HepG2 (cell line): ENCODE measurements at places on chromosomes 7 and 10. TPM values are rescaled to one million over a fixed set of nuclear protein-coding genes. Genes with fewer than 3 reads are reported as not detected.

Gene JAKMIP3
- 0.04 and 0.11 TPM in 2 replicates for total RNA-seq

- peaks cover 88% of the 10 kb centered on the region for H3K4me1 ChIP-seq
- H3K27ac ChIP-seq = peak overlapping the region; percentile 96
Measured at GRCh38 chr10:15335508-15335907, 35.6 kb downstream of the FAM171A1 start.

- no peak overlapping the region for H3K27ac ChIP-seq
- H3K4me1 ChIP-seq = peaks cover 44% of the 10 kb centered on the region
- no peaks in the 10 kb centered on the region for H3K36me3 ChIP-seq
- no peak overlapping the region for H3K4me3 ChIP-seq
- DNase-seq = no peak
Measured at GRCh38 chr7:90178166-90178565, 23.9 kb downstream of the STEAP1 start.

Gene TLX1
- 0.07 TPM in 2 replicates for total RNA-seq

Gene BHLHA15
- 4.4 and 6.1 TPM in 2 replicates for total RNA-seq

GRCh38 chr7:9796241-9796640 lies 1177.4 kb upstream of the PHF14 start:
- H3K27me3 ChIP-seq = no peaks in the 10 kb centered on the region
- no peaks in the 10 kb centered on the region for H3K4me1 ChIP-seq
- no peak for DNase-seq
- H3K4me3 ChIP-seq = no peak overlapping the region

DNA sequence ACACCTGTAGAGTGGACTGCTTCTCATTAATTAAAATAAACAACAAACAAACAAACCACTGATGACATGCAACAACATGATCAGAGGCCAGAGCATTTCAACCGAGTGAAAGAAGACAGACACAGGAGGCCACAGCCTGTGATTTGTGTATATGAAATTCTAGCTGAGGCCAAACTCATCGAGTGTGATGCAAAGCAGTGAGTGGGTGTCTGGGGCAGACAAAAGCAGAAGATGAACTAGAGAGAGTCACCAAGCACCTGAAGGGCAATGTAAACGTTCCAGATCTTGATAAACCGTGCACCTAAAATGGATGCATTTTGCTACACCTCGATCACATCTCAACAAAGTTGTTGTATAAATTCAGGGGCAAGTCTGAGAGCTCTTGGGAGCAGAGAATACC lies 108.4 kb downstream of the KLF6 start:
- DNase-seq = no peak
- no peak overlapping the region for H3K4me3 ChIP-seq
- H3K27ac ChIP-seq = no peak overlapping the region
- no peaks in the 10 kb centered on the region for H3K4me1 ChIP-seq
- no peaks in the 10 kb centered on the region for H3K36me3 ChIP-seq

GRCh38 chr10:52442576-52442975 lies 128.5 kb downstream of the DKK1 start:
- H3K27me3 ChIP-seq = no peaks in the 10 kb centered on the region
- no peak overlapping the region for H3K4me3 ChIP-seq
- DNase-seq = no peak
- no peaks in the 10 kb centered on the region for H3K4me1 ChIP-seq
- no peak overlapping the region for H3K27ac ChIP-seq

Gene HMX3
- total RNA-seq = not detected in 2 replicates

Gene GPR37
- not detected in 2 replicates for total RNA-seq
